Stimulated activated CD4-positive, alpha-beta T cell treated with anti-CD3 and anti-CD28 coated beads, Interleukin-15, amount 100 ng/mL, for 24 hours (primary cell): ENCODE measurements at places on chromosomes 2 and 18.
A peak's percentile ranks its signal among the peaks of the same experiment; 100 is the strongest.

- no peak for DNase-seq
Observed at GRCh38 chr2:239312081-239312511, 88.7 kb downstream of the HDAC4 start.

GRCh38 chr18:77110400-77110799 lies 22.2 kb downstream of the MBP start:
- no peak for DNase-seq

DNA sequence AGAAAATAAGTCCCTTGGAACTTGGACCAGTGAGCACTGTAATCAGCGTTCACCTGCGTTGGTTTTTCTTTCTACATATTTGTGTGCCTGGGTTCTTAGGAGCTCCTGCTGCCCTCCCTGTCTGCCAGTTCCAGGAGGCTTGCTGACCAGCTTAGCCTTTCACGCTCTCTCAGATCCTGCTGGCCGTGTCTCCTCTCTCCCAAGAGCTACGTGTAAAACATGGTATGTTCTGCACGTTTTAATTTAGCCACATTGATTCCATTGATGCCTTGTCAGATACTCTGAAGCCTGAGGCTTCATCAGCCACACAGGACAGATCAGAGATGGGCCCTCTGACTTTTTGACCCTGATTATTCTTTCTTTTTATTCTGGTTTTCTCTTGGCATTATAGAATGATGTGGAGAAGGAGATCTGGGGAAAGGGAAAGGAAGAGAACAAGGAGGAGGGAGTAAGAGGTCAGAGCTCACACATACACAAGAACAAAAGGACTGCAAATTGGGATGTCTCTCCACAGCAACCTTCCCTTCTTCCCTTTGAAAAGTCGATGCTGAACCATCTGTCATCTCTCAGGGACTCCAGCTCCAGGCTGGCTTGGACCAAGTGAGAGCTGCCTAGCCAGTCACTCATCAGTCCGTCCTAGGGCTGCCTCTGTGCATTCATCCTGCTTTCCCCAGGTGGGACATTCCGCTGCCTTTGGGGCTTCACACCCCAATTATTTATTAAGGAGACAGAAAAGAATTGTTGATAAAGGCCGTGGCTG lies 152.8 kb downstream of the PIK3C3 start:
- no peak for DNase-seq

- no peak for DNase-seq
Observed at GRCh38 chr2:237557633-237558015, 8.8 kb upstream of the PRLH start.

DNA sequence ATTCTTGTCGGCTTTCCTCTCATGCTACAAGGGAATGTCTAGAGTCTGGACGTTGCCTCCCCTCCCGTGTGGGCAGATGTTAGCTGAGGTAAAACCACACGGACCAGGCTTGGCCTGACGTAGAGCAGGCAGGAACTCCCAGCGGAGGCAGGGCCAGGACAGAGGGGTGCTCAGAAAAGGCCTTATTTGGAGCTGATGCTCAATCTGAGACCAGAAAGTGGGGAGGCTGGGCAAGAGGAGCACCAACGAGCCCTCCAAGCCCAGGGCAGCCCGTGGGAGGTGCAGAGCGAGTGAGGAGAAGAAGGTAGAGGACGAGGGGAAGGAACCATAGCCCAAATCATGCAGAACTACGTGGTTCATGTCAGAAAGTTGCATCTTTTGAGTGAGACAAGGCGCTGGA lies 9.0 kb downstream of the TEX51 start:
- DNase-seq: no peak

- DNase-seq: no peak
Observed at GRCh38 chr2:118632921-118633320, 214.5 kb downstream of the EN1 start.

DNA sequence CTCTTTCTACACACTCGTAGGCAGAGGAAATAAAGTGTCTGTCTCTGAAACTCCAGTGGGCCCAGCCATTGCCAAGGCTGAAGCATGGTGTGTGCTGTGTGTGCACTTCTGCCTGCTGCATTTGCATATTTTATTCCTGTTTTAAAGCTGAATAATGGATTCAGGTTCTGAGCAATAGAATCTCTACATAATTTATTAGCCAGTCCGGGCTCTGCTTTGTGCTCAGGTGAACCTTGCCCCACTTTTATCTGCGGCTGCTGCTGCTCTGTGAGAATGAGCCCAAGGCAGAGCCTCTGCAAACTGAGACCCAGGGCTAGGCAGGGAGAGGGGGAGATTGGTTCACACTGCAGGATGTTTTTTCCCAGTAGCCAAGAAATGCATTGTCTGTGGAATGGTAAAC lies 64.6 kb upstream of the SH3BP4 start:
- DNase-seq: no peak

DNA sequence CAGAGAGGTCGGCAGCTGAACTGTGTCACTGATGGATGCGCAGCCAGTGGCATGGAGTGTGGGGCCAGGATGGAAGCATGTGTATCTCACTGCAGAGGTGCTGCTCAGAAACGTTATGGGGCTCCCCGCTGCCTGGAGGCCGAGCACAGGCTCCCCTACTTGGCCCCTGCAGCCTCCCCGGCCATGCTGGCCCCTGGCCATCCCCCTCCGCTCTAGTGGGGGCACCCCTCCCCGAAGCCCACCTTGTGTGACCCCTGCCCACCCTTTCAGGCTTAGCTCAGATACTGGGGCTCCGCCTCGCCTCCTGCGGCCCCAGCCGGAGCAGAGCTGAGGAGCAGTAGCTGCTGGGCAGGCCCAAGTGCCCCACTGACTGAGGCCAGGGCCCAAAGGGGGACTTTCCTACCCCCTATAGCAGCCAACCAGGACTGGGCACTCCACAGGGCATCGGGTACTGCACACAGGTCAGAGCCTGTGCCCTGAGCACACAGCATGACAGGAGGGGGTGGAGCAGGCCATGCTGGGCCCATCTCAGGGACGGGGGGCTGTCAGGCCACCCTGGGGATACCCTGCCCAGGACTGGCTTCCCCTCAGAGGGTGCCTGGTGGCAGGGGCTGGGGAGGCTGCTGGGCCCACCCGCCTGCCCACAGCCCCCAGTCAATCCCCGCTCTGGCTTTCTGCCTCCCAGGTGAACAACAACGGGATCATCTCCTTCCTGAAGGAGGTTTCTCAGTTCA lies 31.3 kb downstream of the SNED1 start:
- no peak for DNase-seq

DNA sequence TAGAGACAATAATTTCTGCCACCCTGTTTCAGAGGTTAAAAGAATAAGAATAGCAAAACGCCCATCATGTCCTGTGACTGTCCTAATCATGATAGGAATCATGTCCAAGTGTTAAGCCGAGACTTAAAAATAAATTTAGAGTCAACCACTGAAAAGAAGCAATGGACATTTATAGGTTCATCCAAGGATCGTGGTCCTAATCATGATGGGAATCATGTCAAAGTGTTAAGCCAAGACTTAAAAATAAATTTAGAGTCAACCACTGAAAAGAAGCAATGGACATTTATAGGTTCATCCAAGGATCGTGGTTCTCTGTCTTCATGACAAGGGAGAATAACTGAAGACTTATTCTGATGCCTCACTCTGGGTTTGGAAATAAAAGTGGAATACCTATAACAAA lies 73.6 kb downstream of the PDE11A start:
- no peak for DNase-seq

DNA sequence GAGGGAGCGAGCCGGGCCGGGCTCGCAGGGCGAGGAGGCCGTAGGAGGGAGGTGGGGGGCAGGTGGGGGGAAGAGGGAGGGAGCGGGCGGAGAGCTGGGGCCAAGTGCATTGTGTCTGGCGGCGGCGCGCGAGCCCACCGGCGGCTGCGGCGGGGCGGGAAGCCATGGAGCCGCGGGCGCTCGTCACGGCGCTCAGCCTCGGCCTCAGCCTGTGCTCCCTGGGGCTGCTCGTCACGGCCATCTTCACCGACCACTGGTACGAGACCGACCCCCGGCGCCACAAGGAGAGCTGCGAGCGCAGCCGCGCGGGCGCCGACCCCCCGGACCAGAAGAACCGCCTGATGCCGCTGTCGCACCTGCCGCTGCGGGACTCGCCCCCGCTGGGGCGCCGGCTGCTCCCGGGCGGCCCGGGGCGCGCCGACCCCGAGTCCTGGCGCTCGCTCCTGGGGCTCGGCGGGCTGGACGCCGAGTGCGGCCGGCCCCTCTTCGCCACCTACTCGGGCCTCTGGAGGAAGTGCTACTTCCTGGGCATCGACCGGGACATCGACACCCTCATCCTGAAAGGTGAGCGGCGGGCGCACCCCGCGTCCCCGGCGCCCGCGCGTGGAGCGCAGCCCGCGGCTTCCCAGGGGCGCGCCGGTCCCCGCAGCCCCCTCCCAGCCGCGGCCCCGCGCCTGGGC lies at the start of gene TMEM178A:
TSS of gene TMEM178A (plus strand) at position 107 of the 680 bp plus-strand sequence. CDS start at position 165, 58 bp downstream.
- DNase-seq: peak; percentile 12

- no peak for DNase-seq
Observed at GRCh38 chr2:216041438-216041837, 28.1 kb upstream of the MREG start.

GRCh38 chr2:61247204-61247812 lies 85.3 kb downstream of the C2orf74 start:
- DNase-seq: no peak

GRCh38 chr2:118127250-118127649 lies 39.0 kb downstream of the INSIG2 start:
- no peak for DNase-seq

DNA sequence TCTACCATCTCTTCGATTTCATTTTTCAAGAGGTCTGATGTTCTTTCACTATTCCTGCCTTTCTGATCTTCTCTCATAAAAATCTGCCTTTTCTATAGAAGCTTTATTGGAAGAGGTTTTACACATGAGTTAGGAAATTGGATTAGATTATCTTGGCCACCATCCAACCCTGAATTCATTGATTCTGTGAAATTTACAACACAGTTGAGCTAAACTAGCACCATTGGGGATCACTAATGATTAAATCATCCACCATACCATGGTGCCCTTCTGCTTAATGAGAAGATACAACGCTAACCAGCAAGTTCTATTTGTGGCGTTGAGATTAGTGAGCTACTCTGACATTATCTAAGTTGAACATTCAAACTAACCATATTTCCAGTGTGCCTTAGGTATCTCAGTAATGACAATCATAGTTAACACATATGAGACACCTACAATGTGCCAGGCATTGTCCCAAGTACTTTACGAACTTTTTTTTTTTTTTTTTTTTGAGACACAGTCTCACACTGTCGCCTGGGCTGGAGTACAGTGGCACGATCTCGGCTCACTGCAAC lies 17.3 kb upstream of the LBH start:
- DNase-seq: no peak

GRCh38 chr2:235976956-235977355 lies 191.2 kb downstream of the GBX2 start:
- DNase-seq: no peak

DNA sequence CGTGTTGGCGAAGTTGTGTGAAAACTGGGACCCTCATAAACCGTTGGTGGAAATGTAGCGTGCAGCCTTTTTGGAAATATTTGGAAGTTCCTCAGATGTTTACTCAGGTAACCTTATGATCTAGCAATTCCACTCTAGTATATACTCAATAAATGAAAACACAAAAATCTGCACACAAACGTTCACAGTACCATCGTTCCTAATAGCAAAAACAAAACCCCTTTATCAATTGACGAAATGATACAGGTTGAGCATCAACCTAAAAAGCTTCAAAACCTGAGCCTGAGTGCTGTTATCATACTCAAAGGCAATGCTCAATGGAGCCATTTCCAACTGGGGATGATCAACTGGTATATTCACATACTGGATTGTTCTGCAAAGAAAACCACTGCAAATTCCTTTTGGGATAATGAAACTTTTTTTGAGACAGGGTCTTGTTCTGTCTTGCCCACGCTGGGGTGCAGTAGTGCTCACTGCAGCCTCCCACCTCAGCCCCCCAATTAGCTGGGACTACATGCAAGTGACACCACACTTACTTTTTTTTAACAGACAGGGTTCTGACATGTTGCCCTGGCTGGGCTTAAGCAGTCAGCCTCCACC lies 777 bp upstream of the C18orf32 start:
- DNase-seq: peak; percentile 23

DNA sequence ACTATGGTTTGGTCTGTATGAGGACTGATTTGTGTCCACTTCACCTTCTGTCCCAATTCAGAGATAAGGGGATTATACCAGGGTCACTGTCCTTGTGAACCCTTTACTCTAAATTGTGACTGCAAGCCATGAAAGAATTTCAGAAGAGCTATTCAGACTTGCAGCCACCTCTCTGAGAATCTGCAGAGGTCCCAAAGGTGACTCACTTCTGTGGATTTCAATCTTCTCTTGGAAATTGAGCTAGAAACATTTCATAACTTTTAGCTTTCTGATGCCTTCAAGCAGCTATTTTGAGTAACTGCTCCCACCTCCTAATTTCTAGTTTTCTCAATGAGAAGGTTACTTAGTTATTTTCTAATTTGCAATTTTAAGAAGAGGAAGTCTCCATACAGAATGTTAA lies 1242.4 kb upstream of the ACVR2A start:
- no peak for DNase-seq
